DMS79 (cell line): ENCODE measurements at places on chromosomes 2 and 18.

GRCh38 chr18:31176531-31176930 is 13.9 kb upstream of the DSC1 start:
- DNase-seq, result no peak

DNA sequence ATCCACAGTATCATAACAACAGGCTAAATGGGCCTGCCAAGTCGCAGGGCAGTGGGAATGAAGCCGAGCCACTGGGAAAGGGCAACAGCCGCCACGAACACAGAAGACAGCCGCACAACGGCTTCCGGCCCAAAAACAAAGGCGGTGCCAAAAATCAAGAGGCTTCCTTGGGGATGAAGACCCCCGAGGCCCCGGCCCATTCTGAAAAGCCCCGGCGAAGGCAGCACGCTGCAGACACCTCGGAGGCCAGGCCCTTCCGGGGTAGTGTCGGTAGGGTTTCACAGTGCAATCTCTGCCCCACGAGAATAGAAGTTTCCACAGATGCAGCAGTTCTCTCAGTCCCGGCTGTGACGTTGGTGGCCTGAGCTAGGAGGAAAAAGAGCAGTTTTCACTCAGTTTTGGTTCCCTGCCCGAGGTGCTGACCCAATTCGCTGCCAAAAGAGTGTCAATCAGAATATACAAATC is 32.2 kb downstream of the KCTD18 start:
- DNase-seq, result no peak

- no peak for DNase-seq
These were observed 43.0 kb downstream of the KLHL29 start for GRCh38 chr2:23427976-23428375.

GRCh38 chr2:224793946-224794345 is 77.8 kb upstream of the CCDC195 start:
- DNase-seq, result no peak

- DNase-seq, result no peak
These were observed 352.0 kb downstream of the THSD7B start for GRCh38 chr2:137117385-137117784.

- no peak for DNase-seq
These were observed 52.6 kb downstream of the CHN1 start for GRCh38 chr2:174952607-174953006.

- DNase-seq, result no peak
These were observed 177.2 kb downstream of the NEDD4L start for GRCh38 chr18:58221060-58221725.

DNA sequence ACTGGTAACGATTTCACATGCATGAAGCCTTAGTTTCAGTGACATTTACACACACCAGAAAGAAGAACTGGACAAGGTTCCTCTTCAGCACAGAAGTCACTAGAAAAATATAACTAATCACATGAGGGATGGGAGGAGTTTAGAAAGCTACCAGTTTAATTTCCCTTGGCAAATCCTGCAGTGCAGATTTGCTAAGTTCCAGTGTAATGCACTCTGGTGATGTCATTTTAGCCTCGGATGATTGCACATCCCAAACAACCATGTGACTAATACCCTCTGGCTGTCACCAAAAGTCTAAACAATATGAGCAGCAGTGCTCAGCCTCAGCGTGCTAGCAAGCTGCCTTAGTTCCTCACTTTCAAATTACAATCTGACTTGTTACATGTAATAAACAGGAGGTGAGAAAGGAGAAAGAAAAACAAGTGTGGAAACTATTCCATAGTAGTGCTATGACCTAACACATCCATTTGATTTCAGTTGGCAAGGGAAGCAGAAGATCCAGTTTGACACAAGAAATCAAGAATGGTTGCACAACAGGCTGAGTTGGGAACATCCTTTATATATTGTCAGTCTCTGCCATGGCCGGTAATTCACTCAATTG is 35.3 kb upstream of the PPP1CB start:
- DNase-seq, result peak; percentile 67

DNA sequence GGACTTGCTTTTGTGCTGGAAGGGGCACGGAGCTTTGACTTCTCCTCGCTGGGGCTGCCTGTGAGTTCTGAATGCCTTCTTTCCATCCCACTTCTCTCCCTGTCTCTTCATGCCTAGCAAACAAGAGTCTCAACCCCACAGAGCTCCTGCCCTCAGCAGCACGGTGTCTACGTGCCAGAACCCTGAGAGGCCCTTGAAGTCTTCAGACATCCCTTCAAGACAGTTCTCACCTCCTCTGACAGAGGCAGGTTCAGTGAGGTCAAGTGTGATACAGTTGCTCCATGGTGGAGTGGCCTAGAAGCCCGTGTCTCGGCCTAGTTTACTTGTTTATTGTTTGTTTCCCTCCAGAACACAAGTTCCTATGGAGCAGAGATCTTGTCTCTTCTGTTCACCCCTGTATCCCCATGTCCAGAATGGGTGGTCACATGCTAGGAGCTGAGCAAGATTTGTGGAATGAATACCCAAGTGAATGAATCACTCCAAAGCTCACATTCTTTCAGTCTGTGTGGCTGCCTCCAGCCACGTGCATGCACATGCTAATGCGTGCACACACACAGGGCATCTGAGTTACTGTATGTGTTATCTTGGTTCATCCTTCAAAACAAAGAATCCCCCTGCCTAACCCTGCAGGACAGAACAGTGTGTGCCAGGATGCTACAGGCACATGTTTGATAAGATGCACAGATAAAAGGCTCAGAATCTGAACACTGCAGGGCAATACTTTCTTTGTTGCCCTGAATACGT is 391.6 kb downstream of the NBAS start:
- DNase-seq, result no peak

DNA sequence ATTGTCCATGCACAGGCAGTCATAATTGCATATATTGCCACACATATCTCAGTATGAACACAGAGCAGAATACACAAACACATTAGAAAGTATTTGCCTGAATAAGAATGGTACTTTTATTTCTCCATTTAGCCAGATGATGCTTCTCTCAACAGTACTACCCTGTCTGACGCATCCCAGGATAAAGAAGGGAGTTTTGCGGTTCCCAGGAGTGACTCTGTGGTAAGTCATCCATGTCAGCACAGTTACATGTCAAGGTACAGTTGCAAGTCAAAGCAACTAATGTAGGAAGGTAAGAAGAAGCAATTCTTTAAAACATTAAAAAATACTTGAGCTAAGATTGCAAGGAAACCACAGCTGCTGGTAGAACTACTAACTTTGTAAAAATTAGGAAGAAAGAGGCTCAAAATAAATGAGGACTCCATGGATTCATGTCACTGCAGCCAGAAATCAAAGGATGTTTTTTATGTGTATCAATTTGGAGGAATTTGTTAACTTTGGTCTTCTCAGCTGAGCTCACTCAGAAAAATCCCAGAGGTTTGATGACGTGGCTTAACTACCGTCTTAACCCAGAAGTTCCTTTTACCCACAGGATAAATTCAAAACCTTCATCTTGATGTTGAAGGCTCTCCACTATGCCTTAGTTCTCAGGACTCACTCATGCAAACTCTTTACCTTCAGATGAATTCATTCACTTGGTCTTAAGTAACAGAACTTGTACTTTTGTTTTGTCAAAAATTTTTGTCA is 130.3 kb downstream of the ARHGAP28 start:
- no peak for DNase-seq

- DNase-seq, result no peak
These were observed 160.6 kb downstream of the MTCL1 start for GRCh38 chr18:8865934-8866333.

DNA sequence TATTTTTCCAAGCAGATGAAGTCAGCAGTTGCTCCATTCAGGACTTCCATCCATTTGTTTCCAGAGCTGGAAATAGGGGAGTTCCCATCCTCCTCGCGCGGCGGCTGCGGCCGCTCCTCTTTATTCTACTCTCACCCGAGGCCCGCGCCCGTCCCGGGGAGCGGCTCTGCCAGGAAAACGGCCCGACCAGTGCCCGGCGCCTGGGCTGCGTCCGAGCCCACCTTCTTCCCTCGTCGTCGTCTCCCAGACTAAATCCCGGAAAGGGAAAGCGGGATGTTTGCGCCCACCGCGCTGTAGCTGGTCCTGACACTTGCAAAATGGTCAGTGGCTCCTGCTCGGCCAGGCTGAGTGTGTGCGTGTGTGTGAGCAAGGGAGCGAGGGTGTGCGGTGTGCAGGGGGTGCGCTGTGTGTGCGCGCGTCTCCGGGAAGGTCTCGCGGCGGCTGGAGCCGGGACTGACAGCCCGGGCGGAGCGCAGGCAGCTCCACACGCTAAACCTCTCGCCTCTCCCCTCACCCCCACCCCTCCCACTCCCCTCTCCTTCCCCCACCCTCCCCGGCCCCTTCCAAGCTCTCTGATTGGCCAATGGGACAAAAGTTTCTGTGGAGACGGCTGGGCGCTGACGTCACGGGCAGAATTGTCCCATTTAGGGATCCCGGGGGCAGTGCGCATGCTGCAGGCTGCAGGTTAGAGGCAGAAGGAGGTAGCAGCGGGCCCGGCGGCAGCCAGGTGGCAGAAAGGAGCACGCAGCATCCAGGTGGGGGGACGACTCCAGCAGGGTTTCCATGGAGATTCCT is at the start of gene NOL4:
Gene NOL4 (minus strand): TSS at position 491 of the 795 bp plus-strand sequence. CDS start 1,660 bp downstream, outside the sequence.
- DNase-seq, result peak; percentile 95

GRCh38 chr2:84640411-84640810 is 124.1 kb downstream of the DNAH6 start:
- no peak for DNase-seq

DNA sequence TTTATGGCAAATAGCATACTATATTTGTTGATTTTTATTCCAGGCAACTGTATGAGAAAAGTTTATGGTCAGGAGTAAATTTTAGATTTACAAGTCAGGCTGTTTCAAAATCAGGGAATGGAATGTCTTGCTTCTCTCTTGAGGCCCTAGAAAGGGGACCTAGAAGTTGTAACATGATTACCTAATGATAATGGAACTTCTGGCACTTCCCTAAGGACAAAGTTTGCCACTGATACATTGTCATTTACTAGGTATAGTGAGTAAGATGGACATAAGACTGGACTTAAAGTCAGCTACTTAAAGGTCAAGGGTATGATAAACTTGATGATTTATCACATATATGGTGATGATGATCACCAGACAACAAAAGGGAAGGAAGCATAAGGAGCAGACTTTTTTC is 103.3 kb upstream of the VRK2 start:
- DNase-seq, result no peak

- DNase-seq, result no peak
These were observed 30.6 kb downstream of the SPTBN1 start for GRCh38 chr2:54486766-54487165.

DNA sequence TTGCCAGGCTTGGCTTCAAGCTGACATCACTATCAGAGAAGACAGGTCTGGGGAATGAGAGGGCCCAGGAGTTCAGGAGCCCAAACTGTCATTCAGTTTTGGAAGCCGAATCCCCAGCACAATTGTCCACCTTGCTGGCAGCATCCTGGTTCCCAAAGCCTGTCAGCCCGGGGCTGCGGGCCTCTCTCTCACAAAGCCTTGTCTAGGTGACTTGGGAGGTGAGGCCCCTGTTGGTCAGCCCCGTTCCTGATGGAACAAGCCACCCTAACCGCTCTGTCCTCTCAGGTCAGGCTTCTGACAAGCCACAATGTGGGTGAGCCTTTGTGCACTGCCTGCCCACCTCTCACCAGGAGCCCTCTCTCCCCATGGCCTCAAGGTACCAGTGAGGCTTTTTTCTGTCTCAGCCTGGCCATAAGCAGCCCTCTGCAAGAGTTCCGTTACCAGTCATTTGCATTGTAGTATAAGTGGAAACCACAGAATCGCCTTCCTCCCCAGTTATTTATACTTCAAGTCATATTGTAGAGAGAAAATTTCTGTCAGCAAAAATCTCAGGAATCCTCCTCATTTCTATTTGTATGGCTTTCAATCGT is 100.6 kb downstream of the MSH2 start:
- no peak for DNase-seq

GRCh38 chr2:72949642-72950041 is 32.3 kb downstream of the EMX1 start:
- DNase-seq, result no peak

DNA sequence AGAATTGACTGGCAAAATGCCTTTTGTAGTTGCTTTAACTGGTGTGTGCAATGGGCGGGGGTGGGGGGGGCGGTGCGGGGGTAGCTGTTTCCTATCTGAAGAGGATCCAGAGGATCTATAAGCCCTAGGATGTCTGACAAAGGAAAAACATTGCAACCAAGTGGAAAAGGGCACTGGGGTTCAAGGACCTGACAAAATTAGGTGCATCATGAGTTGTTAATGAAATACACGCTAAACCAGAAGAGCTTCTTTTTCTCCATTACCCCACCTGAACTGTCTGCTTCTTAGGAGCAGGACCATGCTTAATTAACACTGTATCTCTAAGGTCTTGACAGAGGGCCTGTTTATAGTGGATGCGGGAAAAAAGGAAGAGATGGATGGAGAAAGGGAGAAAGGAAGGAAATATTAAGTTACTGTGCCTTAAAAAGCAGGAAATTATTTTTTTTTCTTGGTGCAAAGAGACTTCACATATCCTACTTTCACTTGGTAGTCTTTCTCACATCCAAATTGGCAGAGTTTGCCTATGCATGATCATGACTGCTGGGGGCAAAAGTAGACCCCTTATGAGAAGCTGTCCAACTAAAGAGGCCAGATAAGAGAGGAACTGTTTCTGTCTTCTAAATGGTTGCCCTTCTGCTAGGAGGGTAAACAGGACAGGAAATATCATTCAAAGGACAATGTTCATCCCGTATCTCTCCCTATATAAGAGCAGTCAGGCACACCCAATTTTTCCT is 4.6 kb downstream of the RND3 start:
- DNase-seq, result no peak

DNA sequence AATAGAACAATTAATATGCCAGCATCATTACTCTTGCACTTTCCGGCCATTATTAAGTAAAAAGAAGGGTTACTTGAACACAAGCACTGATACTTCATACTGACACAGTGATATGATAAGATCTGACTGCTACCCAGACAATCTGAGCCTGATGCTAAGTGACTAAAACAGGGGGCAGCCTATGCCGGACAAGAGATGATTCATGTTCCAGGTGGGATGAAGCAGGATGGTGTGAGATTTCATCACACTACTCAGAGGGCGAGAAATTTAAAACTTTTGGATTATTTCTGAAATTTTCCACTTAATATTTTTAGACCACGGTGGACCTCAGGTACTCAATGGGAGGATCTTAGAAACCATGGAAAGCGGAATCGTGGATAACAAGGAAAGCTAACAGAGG is 61.7 kb downstream of the LIPG start:
- DNase-seq, result no peak

- DNase-seq, result no peak
These were observed 21.4 kb upstream of the PLEKHM3 start for GRCh38 chr2:208046686-208047085.

- DNase-seq, result no peak
These were observed 53.1 kb downstream of the PRELID3A start for GRCh38 chr18:12460874-12461273.

- DNase-seq, result no peak
These were observed 256.6 kb upstream of the CTAGE1 start for GRCh38 chr18:22674272-22674671.

GRCh38 chr18:32443706-32444215 is 26.9 kb downstream of the GAREM1 start:
- DNase-seq, result no peak

DNA sequence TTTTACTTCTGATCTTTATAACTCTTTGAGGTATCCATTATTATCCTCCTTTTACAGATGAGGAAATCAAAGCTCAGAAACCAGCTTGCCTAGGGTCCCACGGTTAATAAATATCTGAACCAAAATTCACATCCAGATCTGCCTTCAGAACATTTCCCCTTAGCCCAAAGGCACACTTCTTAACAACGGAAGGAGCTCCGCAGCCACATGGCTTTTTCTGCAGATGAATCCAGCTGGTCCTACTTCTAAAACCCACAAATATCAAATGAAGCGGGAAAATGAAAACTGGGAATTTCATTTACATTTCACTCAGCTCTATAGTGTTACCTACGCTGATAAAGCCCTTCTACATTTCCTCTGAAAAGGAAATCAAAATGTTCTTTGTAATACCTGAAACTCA is 357.0 kb upstream of the ID2 start:
- DNase-seq, result no peak

- no peak for DNase-seq
These were observed 513.5 kb downstream of the TRIB2 start for GRCh38 chr2:13230221-13230620.
